ENCODE measurements at places on chromosomes 2 and 18. TPM values are rescaled to one million over a fixed set of nuclear protein-coding genes. Genes with fewer than 3 reads are reported as not detected.

The TLX2 gene
- not detected for total RNA-seq

The CD8B2 gene
- not detected for total RNA-seq

The FAM228A gene
- not detected for total RNA-seq

The MCEE gene
- total RNA-seq, result 18.2 TPM

The AMER3 gene
- not detected for total RNA-seq

The KLHL29 gene
- 5.0 TPM for total RNA-seq

The TSPYL6 gene
- not detected for total RNA-seq

The POTEI gene
- total RNA-seq, result not detected

The C1QL2 gene
- not detected for total RNA-seq

The RNF144A gene
- total RNA-seq, result 9.6 TPM

The HAAO gene
- total RNA-seq, result 0.73 TPM

The IER3IP1 gene
- total RNA-seq, result 14.8 TPM

The SFTPB gene
- total RNA-seq, result not detected

The SGO2 gene
- 5.7 TPM for total RNA-seq

The FNDC4 gene
- 9.6 TPM for total RNA-seq

The NETO1 gene
- total RNA-seq, result not detected

The RPE gene
- 45.7 TPM for total RNA-seq

The ASB18 gene
- total RNA-seq, result not detected

The RGPD8 gene
- 9.6 TPM for total RNA-seq

The E2F6 gene
- total RNA-seq, result 14.8 TPM

The ABHD1 gene
- total RNA-seq, result not detected

The ALPI gene
- total RNA-seq, result not detected

The SERPINB12 gene
- not detected for total RNA-seq

The EPHA4 gene
- total RNA-seq, result 16.8 TPM

The ZSWIM2 gene
- total RNA-seq, result not detected

The SERPINB13 gene
- total RNA-seq, result not detected

The EVX2 gene
- total RNA-seq, result not detected

The PPP4R1 gene
- 140 TPM for total RNA-seq

The HRH4 gene
- total RNA-seq, result not detected

The DNER gene
- total RNA-seq, result 0.19 TPM

Data from osteocyte (in vitro differentiated cells).